ENCODE measurements at places on chromosomes 2 and 18.
A peak's percentile ranks its signal among the peaks of the same experiment; 100 is the strongest.

- no peak for DNase-seq
Measured at GRCh38 chr18:78688249-78688648, 291.4 kb upstream of the SALL3 start.

DNA sequence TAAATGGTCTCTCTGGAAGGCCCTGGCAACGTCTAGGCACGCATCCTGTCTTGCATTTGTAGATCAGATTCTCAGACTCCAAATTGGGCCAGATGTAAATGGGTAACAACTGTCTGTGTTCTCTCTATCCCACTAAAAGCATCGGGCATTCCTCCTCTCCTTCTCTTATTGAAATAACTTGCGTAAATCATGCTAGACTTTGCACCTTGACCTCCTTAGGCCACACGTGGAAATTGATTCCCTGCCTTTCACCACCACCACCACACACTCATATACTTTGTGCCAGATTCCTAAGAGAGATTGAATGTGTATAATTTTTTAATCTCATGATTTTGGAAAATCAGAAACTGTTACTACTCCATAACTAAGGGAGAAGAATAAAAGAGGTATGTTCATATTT is 21.3 kb downstream of the MAPRE3 start:
- no peak for DNase-seq

- no peak for DNase-seq
Measured at GRCh38 chr2:3207091-3207491, 170.5 kb downstream of the EIPR1 start.

- DNase-seq = no peak
Measured at GRCh38 chr2:102251042-102251848, 60.1 kb upstream of the IL1RL1 start.

- DNase-seq = peak; percentile 79
Measured at GRCh38 chr2:136116151-136116812, 1.7 kb downstream of the CXCR4 start.

DNA sequence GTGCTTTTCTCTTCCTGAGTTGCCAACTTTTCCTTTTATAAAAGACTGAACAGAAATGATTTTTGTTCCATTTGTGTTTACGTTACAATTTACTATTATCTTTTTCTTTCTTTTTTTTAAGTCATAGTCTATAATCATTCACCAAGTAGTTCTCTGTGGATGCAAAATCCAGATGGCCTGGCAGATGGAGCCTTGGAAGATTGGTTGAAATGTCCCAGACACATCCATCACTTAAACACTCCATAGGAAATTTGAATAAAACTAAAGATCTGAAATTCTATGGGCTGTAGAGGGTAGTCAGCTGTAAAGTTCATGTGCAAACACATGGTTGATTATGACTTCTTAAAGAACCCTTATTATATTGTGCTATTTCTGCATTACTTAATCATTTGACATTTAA is 164.8 kb upstream of the DOCK10 start:
- DNase-seq = no peak

DNA sequence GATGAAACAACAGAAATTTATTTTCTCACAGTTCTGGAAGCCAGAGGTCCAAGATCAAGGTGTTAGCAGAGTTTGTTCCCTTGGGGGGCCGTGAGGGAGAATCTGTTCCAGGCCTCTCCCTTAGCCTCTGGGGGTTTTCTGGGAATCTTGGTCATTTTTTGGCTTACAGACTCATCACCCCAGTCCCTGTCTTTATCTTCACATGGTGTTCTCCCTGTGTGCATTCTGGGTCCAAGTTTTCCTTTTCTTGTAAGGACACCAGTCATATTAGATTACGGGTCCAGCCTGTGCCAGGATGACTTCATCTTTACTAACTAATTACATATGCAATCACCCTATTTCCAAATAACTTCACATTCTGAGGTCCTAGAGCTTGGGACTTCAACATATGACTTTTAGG is 292.5 kb upstream of the TRIB2 start:
- no peak for DNase-seq

GRCh38 chr18:51074605-51075004 is 44.6 kb downstream of the SMAD4 start:
- no peak for DNase-seq

- DNase-seq = no peak
Measured at GRCh38 chr2:6352247-6352646, 513.5 kb downstream of the CMPK2 start.

GRCh38 chr2:112110966-112111365 is 27.2 kb upstream of the FBLN7 start:
- no peak for DNase-seq

- DNase-seq = no peak
Measured at GRCh38 chr2:60565472-60565871, 12.0 kb upstream of the BCL11A start.

DNA sequence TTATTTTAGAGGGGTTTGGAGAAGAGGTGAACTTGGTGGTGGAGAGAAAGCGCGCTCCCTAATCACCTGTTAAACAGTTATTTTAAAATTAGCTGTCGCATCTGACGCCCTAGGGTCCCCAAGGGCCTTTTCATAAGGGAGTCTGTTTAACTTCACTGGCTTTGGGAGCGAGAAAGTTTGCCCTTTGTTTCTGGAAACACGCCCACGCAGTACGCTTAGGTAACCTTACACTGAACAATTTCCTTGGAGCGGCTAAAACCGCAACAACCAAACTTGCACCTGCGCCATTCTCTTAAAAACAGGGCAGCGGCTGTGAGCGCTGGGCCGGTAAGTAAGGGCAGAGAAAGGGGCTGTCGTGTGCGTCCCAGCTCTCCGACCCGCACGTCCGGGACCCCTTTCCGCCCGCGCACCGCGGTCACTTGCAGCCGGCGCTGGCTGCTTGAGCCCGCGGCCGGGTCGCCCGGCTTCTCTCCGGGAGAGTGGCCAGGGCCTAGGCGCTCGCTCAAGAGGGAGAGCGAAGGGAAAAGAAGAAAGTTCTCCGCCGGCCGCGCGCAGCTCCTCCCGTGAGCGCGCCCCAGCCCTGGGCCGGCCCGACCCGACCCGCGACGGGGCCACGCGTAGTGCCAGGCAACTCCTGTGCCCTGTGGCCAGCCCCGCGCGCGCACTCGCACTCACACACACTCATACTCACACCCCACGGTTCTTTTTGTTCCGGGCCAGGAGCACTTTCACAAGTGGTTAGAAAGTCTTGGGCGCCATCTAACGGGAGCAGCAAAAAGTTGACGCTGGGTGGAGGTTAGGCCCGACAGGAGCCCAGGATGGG is 19.2 kb downstream of the POU3F3 start:
- no peak for DNase-seq

GRCh38 chr2:43778233-43778632 is 4.4 kb downstream of the DYNC2LI1 start:
- DNase-seq = no peak

DNA sequence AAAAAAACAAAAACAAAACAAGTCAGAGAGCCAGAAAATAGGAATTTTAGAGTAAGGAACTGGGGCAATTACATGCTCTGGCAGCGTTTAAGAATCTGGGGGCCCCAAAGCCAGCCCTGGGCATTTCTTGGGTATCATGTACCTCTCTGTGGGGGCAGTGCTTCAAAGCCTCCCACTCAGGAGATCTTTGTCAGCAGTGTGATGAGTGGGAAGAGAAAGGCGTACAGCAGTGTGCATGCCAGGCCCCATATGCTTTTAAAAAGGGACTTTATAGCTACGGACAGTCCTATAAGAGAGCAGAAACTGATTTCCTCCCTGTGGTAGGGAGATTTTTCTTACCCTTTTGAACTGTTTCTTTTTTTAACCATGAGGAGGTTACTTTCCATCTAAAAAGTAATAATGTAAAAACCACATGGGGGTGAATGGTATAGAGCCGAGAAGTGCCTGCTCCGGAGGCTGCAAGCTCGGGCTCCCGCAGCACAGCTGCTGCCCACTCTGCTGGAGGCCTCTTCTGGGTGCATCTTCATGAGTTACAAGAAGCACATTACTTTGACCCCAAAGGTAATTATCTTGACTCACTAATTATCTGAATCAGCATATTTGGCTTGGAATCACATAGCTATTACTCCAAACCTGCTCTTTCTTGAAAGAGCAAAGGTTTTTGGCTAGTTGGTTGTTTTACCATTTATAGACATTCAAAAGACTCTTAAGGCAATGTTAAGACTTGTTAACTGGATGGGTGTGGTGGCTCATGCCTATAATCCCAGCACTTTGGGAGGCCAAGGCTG is 46.4 kb downstream of the PROC start:
- DNase-seq = no peak

DNA sequence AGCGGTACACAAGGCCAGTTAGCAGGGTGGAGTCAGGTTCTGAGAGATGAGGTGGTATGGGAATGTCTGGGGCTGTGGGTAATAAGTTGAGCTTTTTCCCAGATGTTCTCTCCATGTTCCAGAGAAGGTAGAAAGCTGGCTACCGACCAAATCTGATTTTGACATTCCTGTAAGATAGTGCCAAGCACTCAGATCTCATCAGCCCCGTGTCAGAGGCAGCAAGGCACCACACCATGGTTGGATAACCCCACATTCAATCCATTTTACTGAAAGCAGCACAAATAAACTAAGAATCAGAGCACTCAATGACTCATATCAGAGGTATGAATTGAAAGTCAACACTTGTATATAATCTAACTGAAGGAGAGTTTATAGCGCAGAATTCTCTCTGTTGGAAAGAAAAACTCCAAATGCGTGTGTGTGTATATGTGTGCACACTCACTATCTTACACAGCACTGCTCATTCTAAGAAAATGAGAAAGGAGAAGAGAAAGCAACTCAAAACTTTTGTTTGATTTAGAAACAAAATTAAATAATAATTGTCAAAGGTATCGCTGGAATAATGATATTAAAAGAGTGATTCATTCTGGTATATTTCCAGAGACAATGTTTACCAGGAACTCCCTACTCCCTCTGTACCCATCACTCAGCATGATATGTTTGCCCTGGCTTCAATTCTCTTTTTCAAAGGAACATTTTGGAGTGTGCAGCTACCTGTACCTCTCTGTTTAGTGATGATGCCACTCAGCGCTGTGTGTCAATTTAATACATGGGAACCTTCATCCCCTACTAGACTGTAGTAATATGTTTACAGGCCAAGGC is 375.1 kb upstream of the ID2 start:
- DNase-seq = no peak

DNA sequence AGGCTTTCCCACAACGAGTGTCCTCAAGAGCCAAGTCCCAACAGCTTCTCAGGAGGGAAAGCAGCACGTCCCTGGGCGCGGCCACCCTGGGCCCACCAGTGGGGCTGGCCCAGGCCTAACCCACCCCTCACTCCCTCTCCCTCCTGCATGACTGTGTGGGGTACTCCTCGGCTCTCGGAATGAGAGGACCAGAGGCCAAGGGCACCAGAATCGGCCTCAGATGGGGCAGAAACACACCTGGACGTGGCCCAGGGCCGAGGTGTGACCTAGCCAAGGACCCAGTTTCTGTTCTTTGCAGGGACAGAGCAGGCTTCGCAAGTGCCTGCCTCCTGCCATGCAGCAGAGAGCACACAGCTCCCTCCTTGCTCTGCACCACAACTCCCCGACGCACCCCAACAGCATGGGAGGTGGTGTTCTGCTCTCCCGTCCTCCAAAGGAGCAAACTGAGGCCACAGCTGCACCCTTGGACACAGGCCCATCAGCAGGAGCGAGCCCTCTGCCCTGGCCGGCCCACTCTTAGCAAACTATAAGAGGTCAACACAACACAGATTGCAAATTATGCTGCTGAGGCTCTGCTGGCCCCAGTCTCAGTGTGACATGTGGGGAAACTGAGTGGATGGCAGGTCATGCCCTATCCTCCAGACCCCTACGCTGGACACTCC is 19.7 kb downstream of the HS6ST1 start:
- no peak for DNase-seq

DNA sequence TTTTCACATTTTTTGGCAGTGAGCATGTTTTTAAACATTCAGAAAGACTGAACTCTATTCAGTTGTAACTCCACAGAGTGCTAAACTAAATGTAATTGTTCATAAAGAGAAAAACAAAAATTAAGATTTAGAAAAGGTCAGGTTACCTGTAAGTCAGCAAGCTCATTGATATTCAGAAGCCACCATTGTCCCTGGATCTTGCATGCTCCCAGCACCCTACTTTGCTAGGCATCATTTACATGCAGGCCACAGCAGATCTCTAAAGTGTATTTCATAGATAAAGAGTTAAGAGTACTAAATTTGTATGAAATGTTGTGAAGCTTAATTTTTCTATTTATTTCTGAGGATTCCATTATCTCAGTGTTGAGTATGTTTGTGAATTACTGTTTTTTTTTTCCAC is 64.8 kb upstream of the CDH19 start:
- no peak for DNase-seq

GRCh38 chr18:75496151-75496550 is 68.6 kb upstream of the SMIM21 start:
- no peak for DNase-seq

DNA sequence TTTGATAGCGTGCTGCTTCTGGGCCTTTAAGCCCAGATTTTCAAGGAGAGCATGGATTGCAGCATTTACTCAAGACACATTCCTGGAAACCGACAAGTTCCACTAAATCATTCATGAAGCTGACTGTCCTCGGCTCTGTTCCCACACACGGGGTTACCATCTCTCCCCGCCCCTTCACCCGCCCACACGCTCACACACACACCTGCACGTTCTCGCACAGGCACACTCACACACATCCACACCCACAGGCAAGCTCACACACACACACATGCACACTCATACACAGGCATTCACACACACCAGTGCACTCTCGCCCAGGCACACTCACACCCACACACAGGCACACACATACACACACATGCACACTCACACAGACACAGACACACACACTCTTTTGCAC is 150.0 kb upstream of the AGAP1 start:
- DNase-seq = no peak

DNA sequence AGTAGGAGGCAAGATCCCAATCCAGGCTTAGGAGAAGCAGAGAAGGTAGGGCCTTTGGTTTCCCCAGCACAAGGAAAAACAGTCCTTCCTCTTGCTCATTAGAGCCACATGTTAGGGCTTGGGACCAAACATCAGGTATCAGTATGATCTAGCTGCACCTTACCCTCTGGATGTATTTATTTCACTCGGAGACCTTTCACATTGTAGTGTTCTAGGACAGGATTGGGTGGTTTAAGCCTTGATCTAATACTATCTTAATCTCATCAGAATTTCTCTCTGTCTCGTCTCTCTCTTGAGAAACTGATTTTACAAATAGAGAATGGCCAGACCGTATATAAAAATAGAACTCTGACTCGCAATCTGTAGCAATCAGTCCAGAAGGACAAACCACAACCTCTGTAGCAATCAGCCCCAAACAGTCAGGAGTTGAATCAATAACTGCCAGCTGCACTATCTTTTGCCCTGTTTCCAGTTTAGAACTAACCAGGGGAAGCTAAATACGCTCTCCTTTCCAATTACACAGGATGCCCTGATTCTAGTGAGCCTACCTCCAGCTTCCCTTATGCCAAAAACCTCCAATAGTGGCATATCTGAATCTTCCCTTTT is 207.1 kb downstream of the TDRD15 start:
- DNase-seq = no peak

GRCh38 chr2:86232910-86233309 is 33.7 kb downstream of the MRPL35 start:
- DNase-seq = no peak

Measured in tibial artery (tissue), 4 donors.